ENCODE measurements at places on chromosomes 3 and 15.

- no peak for DNase-seq
These were observed 17.9 kb upstream of the NMNAT3 start for GRCh38 chr3:139695426-139696313.

DNA sequence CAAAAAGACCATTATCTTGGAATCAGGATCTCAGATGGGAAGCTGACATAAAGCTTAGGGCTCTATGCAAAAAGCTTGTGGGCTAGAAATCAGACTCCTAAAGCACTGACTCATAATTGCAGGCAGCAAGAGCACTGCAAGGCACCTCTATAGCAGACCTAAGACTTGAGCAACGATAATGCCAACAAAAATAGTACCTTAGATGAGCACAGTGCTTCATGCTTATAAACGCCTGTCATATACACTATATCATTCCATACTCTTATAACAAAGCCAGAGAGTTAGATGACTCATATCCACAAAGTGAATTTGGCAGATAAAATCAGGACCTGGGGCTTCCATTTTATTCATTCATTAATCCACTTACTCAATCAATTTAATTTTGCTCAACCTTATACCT lies 560.8 kb downstream of the MCTP2 start:
- DNase-seq: no peak

DNA sequence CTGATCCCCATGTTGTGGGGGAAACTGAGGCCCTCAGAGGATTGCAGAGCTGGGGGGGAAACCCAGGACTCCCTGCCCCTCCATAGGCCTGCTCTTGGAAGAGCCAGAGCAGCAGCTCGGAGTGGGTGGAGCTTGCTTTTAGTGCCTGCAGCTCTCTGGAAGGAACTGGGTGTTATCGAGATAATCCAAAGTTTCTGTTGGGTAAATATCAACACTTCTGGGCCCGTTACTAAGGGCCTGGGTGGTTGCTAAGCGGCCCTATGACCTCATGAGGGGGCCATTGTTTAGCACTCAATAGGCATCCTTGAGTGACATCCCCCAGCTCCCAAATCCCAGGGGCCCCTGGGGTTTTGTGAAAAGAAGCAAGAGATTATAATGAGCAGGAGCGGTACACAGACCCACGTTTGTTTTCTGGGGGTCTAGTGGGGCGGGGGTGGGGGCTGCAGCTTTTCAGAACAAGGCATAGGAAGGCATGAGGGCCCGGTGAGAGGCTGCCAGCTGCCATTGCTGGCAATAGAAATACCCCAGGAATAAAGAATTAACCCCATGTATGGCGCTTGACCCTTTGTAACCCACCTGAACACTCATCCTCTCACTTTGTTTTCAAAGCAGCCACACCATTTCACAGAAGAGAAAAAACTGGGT lies 48.3 kb upstream of the ATP2B2 start:
- peak; percentile 58 for DNase-seq

DNA sequence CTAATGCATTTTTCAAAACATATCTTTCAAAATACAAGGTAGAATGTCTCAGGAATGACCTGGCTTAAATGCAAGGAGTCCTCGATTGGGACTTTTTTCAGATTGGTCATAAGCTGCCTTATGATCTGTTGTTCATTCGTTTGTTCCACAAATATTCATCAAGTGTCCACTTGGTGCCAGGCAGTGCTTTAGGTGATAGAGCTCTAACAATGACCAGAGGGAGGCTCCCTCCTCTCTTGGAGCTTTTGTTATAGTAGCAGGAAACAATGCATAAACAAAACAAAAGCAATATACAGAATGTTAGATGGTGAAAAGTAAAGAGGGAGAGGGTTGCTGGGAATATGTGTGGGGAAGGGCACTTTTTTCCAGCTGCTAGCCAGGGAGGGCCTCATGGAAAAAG lies 156.1 kb downstream of the MCTP2 start:
- no peak for DNase-seq

DNA sequence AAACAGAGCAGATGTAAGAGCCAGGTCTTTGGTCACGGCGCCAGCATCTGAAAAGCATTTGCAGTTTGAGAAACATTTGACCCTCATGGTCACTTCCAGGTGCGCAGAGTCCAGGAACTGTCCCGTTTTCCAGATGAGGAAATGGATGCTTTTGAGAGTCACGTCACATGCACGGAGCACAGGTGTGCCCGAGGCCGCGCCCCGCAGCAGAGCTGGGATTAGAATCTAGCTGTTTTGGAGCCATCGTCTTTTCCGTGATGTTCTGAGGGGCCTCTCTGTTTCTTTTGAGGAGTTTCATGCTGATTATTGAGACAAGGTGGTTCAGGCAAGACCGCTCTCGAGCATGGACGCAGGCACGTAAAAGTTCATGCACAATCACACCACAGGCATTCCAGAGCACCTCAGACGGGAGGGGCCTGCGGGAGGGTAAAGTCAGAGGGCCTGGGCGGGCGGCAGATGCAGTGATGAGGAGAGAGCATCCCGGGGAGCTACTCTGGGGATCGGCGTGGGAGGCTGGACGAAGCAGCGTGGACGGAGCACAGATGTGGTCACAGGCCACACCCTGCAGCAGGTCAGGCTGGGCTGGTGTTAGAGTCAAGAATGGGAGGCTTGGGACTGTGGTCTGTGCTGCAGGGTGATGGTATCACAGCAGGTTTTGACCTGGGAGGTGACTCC lies 139.2 kb upstream of the MEF2A start:
- no peak for DNase-seq

- DNase-seq: no peak
These were observed 158.0 kb upstream of the TMC3 start for GRCh38 chr15:81532001-81532400.

- peak; percentile 43 for DNase-seq
These were observed 1.8 kb downstream of the ARNT2 start for GRCh38 chr15:80405970-80406369.

GRCh38 chr3:68220832-68221231 lies 566.4 kb upstream of the SUCLG2 start:
- no peak for DNase-seq

DNA sequence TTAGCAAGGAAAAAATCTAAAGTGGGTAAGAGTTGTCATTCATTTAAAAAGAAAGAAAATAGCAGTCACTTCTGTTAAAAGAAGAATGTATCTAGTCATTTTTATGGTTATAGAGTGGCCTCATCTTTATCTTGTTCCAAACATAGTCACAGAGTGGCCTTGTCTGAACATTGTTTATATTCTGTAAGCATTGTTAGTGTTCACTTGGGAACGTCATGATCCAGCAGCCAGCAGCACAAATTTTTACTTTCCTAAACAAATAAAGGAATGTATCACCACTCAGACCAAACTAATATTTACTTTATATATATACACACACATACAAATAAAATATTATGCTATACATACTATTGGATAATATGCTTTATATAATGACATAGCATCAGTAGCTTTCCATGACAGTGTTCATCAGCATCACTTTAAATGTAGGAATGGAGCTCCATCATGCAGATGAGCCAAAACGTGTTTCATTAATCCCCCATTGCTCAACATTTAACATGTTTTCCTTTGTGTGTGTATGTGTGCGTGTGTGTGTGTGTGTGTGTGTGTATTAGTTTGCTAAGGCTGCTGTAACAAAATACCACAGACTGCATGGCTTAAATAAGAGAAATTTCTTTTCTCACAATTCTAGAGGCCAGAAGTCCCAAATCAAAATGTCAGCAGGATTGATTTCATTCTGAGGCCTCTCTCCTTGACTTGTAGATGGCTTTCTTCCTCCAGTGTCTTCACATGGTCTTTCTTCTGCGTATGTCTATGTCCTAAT lies 39.6 kb upstream of the GYG1 start:
- no peak for DNase-seq

- DNase-seq: no peak
These were observed 53.9 kb upstream of the NR2F2 start for GRCh38 chr15:96276438-96277210.

Data from Ammon's horn (tissue), 1 donor.